ENCODE measurements at places on chromosomes 12 and 14.

GRCh38 chr12:58455136-58455535 lies 465.2 kb downstream of the LRIG3 start:
- peak; percentile 26 for DNase-seq

DNA sequence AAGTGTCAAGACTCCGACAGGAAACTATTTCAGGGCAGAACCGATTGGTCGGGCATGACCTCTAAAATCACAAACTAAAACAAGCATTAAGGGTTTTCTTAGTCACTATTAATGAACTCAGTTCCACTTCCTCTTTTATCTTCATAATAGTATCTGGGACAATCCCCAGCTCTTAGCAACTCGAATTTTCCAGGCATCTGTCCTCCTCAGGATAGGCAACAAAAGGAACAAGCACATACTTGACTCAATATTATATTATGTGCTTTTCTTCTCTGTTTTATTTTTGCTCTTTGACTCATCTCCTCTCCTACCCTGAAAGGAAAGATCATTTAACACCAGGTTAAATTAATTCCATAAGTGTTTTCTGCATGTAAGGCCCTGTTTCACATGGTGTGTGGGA lies 638.3 kb upstream of the TBX3 start:
- DNase-seq: peak; percentile 87

DNA sequence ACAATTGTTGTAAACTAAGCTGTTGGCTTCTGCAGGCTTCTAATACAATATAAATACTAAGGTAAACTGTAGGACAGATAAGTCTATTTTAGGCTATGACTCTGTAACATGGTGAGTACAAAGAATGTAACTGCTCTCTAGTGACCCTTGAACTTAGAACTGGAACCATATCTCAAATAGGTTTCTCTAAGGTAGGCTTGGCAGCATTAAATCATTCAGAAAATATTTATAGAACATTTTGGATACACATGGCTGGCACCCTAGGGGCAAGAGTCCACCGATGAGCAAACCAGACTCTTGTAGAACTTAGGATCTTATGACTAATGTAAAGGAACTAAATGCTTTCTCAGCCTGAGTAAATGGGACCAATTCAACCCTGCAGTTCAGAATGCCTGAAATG lies 19.4 kb upstream of the SLC25A3 start:
- DNase-seq: peak; percentile 14

DNA sequence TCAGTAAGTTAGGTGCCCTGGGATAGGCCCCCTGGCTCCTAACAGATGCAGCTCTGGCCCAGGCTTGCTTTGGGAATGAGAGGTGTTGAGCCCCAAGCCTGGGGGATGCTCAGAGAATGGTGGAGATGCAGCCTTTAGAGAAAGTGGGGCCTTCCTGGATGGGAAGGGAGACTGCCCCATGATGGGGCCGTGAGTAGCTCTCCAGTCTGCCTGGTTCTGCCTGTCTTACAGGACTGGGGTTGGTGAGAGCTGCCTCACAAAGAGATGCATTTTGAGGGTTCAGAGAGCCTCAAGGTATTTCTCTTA lies 523 bp upstream of the VRTN start:
- no peak for DNase-seq

- DNase-seq: no peak
Observed at GRCh38 chr14:97005934-97006333, 208.8 kb downstream of the VRK1 start.

GRCh38 chr12:93019975-93020630 lies 91.0 kb upstream of the EEA1 start:
- DNase-seq: no peak

GRCh38 chr12:129873833-129874208 lies 30.0 kb downstream of the TMEM132D start:
- no peak for DNase-seq

DNA sequence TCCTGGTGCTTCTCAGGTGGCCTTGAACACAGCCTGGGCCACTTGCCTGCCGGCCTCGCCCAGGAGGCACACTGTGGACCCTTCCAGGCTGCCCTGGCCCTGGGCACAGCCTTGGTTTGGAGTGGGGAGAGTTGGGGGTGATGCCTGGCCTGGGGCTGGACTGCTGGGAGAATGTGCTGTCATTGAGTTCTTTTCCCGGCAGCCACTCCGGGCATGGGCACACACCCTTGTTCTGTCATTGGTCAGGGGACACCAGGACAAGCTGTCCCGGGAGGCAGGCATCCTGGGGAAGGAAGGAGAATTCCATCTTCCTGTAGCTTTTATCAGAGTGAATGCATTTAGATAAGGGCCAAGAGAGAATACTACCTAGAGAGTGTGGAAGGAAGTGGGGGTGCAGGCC lies 61.8 kb upstream of the RIN3 start:
- DNase-seq: no peak

GRCh38 chr12:58540480-58541299 lies 379.6 kb downstream of the LRIG3 start:
- DNase-seq: peak; percentile 90

DNA sequence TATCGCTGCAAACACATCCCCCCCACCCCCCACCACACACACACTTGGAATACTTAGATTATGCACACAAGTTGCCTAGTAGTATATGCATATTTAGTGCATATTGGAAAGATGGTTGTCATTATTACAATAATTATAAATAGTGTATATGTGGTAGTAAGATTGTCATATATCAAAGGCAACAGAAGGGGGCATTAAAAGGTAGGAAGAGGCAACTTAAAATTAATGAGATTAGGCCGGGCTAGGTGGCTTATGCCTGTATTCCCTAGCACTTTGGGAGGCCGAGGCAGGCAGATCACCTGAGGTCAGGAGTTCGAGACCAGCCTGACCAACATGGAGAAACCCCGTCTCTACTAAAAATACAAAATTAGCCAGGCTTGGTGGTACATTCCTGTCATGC lies 52.1 kb downstream of the GSC start:
- DNase-seq: no peak

DNA sequence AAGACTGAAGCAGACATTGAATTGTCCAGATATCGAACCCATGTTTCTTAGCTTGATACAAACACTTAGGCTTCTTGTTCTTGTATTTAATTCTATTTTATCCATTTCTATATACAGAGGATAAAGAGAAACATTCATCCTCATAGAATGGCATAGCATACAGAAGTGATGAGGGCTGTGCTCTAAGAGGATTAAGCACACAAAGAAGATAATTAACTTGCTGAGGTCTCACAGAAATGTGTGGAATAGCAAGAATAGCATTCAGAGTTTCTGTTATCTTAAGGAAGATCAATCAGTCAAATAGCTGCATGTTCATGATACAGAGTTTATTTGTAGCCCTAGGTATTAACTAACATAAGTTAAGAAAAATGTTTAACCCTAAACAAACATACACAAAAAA lies 27.3 kb upstream of the STRAP start:
- DNase-seq: peak; percentile 43

GRCh38 chr14:88078525-88078924 lies 73.6 kb downstream of the GPR65 start:
- peak; percentile 1 for DNase-seq

DNA sequence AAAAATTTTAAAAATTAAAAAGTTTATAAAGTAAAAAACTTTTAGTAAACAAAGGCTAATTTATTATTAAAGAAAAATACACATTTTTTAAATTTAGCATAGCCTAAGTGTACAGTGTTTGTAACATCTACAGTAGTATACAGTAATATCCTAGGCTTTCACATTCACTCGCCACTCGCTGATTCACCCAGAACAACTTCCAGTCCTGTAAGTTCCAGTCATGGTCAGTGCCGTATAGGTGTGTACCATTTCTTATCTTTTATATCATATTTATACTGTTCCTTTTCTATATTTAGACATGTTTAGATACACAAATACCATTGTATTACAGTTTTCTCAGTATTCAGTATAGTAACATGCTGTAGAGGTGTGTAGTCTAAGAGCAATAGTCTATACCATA lies 28.9 kb downstream of the HEATR5A start:
- no peak for DNase-seq

DNA sequence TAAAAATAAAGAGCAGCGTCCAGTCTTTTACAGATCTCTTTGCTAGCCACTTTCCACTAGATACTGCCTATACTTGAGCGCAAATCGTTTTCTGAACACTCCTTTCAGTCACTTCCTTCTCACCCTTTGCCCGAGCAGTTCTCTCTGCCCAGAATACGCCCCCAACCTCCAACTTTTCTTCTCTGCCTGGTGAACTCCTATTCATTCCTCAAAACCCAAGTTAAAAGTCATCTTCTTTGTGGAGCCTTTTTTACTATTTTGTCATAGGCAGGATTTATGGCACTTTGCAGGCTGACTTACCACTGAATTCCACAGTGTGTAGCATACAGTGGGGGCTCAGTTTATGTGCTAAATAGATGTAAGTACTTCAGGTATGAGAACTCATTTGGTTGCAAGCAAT lies 4.0 kb downstream of the CCDC63 start:
- DNase-seq: no peak

GRCh38 chr14:75459099-75459741 lies 31.4 kb downstream of the JDP2 start:
- DNase-seq: no peak

DNA sequence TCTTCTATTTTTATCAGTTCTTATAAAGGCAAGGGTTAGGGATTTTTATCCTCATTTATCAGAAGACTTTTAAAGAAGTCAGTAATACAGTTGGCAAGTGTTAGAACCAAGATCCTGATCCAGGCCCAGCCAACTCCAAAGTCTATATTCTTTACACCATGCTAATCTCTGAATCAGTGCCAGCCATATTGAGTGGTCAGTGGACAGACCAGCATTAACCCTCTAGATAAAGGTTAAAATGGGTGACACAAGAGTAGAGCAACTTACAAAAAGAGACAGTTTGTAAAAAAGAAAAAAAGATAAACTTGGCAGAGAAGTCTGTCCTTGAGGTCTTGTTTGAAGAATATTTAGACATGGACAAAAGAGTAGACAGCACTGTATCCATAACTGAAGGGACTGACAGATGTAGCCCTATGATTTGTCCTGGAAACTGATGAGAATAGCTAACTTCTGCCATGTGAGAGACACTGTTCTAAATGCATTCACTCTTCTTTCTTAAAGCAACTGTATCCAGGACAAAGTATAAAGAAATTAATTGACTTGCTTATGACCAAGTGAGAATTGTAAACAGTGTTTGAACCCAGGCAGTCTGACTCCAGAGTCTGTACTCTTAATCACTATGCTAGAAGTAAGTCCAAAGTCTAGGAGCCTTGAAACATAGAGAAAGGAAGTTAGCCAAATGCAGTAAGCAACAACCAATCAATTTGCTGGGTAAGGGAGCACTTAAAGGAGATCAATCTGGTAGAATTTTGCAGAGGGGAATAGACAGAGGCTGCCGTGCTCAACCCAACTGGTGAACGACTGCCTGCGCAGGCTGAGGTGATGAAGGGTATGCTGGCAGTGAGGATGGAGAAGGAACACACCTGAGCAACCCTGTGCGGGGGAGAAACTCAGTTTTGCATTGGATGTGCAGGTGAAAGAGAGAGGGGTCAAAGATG lies 103.7 kb downstream of the TTC6 start:
- DNase-seq: no peak
